ENCODE measurements at places on chromosomes 7 and 10.

DNA sequence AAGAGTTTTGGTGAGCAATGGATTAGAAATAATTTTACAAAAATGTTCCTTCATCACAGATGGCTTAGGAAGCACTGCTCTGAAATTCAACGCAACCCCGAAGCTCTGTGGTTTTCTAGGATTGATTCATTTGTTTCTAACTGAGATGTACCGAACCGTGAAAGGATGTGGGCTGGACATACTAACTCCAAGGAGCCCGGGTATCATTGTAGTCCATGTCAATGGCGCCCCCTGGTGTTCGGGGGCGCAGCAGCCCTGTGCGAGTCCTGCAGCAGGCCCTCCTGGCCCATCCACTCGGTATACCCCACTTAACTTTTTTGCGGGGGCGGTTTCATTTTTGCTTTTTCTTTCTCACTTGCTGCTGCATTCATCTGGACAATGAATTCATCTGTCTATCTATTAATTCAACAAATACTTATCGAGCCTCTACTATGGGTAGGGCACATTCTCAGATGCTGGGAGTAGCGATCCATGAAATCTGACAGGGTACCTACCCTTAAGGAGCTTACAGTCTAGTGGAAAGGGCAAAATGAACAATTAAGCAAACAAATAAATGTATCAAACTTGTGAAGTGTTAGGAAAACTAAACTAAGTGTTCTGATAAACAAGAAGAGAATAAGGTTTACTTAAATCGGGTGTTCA lies 25.2 kb upstream of the ITPRID1 start:
- DNase-seq: peak; percentile 58

DNA sequence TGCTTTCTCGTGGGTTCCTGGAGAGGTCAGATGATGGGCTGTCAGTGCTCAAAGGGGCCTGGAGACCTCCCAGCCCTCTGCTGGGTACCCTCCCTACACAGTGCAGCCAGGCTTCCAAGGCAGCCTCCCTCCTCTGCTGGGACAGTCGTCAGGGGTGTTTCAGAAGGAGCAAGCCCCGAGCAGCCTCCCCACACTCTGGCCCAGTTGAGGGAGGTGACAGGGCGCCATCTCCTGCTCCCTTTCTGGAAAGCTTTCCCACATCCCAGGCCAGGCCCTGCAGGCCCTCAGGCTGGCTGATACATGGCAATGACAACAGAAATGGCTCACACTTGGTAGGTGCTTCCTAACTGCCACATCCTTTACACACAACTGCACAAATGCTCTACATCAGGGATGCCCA lies 32.1 kb downstream of the KCNMA1 start:
- DNase-seq: no peak

- DNase-seq: no peak
Observed at GRCh38 chr7:20456701-20457100, 126.0 kb downstream of the ITGB8 start.

GRCh38 chr7:11394438-11394837 lies 420.8 kb downstream of the PHF14 start:
- no peak for DNase-seq

- DNase-seq: peak; percentile 16
Observed at GRCh38 chr7:8418629-8419245, 14.7 kb upstream of the NXPH1 start.

DNA sequence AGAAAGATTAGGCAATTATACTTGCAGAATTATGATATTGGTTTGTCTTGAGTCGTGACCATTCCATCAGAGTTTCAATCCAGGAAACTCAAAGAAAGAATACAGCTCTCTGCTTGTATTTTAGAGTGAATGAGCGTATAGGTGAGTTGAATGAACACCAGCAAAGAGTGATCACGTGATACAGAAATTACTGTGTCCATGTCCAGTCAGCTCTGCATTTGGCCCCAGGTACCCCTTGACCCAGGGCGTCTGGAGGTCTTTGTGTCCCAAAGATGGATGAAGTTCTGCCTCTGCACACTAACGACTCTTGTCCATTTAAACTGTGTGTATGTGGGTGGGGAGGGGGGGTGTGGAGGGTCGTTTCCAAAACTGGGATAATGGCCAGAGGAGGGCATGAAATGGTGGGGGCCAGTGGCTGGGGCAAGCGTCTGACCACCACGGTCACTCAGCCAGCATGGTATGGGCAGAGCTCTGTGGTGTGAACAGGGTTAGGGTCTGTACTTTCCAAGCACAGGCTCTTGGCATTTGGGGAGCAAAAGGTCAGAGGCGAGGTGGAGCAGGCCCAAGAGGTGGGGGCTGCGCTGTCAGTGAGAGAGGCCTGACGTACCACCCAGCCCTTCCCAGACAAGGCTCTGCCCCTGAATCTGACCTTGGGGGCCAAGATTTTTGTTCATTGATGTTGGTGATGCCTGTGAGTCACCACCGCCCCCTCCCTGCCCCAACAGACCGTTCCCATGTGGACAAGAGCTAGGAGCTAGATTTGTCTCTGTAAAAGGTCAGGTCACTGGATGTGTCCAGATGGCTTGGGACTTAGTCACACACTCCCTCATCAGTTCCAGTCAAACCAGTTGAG lies 1.4 kb downstream of the PTPRE start:
- no peak for DNase-seq

GRCh38 chr7:3193379-3194120 lies 107.5 kb upstream of the SDK1 start:
- DNase-seq: no peak

- DNase-seq: no peak
Observed at GRCh38 chr7:121624958-121625357, 228.8 kb upstream of the FAM3C start.

DNA sequence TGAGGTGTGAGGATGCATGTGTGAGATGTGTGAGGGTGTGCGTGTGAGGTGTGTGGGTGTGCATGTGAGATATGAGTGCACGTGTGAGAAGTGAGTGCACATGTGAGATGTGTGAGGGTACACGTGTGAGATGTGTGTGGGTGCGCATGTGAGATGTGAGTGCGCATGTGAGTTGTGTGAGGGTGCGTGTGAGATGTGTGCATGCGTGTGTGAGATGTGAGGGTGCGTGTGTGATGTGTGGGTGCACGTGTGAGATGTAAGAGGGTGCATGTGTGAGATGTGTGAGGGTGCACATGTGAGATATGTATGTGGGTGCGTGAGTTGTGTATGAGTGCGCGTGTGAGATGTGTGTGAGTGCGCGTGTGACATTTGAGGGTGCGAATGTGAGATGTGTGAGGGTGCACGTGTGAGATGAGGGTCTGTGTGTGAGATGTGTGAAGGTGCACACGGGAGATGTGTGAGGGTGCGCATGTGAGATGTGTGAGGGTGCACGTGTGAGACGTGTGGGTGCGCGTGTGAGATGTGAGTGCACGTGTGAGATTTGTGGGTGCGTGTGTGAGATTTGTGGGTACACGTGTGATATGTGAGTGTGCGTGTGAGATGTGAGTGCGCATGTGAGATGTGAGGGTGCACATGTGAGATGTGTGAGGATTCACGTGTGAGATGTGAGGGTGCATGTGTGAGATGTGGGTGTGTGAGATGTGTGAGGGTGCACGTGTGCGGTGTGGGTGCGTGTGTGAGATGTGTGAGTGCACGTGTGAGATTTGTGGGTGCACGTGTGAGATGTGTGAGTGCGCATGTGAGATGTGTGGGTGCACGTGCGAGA lies 30.5 kb downstream of the PPIF start:
- DNase-seq: no peak

- DNase-seq: no peak
Observed at GRCh38 chr7:157464971-157465886, 128.4 kb downstream of the DNAJB6 start.

- no peak for DNase-seq
Observed at GRCh38 chr7:66308411-66308810, 103.3 kb downstream of the TPST1 start.

GRCh38 chr10:112526139-112526538 lies 79.1 kb downstream of the VTI1A start:
- DNase-seq: no peak

DNA sequence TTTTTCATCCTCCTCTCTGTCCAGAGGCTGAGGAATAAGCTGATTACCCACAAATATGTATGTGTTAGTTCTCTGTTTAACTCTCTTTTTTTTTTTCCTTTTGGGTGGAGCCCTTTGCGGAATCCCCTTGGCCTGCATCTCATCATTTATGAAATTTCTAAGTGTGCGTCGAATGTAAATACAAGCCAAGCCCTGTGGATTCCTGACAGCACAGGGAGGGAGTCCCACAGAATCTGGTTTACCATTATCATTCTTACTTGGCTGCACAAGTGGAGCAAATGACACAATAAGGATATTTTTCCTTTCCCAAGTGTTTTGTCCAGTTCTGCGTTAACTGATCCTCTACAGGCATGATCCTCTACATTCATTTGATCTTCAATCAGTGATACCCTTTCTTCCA lies 11.4 kb downstream of the STK31 start:
- DNase-seq: no peak

GRCh38 chr10:55098452-55098851 lies 297.4 kb upstream of the PCDH15 start:
- DNase-seq: no peak

GRCh38 chr10:24720096-24720495 lies 3.6 kb downstream of the ARHGAP21 start:
- DNase-seq: no peak

DNA sequence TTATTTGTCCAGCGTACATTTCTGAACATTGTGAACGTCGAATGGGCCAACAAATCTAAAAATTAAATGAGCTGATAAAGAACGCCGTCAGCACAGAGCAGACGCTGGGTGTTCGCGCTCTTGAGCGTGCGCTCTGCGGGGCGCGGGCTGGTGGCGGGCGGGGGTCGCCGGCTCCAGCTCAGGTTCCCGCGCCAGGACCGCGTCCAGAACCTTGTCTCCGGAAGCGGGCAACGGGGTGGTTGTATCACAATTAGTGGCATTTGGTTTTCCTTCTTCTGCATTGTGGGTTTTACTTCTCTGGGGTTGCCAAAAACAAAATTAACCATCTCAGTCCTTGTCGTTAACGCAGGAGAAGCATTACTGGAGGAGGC lies 2.4 kb downstream of the CYP2E1 start:
- DNase-seq: no peak

GRCh38 chr10:50511492-50512213 lies 112.1 kb downstream of the SGMS1 start:
- DNase-seq: no peak

GRCh38 chr7:64874114-64874513 lies 29.0 kb upstream of the ZNF273 start:
- DNase-seq: no peak

DNA sequence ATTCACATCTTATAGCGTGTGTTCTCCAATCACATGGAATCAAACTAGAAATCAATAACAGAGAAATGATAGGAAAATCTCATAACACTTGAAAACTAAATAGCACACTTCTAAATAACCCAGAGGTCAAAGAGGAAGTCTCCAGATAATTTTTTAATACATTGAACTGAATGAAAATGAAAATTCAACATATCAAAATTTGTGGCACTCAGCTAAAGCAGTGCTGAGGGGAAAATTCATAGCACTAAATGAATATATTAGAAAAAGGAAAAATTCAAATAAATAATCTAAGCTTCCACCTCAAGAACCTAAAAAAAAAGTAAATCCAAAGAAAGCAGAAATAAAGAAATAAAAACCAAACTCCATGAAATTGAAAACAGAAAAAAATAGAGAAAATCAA lies 17.3 kb downstream of the CALML3 start:
- no peak for DNase-seq

- no peak for DNase-seq
Observed at GRCh38 chr10:124145109-124145870, 51.9 kb upstream of the CHST15 start.

DNA sequence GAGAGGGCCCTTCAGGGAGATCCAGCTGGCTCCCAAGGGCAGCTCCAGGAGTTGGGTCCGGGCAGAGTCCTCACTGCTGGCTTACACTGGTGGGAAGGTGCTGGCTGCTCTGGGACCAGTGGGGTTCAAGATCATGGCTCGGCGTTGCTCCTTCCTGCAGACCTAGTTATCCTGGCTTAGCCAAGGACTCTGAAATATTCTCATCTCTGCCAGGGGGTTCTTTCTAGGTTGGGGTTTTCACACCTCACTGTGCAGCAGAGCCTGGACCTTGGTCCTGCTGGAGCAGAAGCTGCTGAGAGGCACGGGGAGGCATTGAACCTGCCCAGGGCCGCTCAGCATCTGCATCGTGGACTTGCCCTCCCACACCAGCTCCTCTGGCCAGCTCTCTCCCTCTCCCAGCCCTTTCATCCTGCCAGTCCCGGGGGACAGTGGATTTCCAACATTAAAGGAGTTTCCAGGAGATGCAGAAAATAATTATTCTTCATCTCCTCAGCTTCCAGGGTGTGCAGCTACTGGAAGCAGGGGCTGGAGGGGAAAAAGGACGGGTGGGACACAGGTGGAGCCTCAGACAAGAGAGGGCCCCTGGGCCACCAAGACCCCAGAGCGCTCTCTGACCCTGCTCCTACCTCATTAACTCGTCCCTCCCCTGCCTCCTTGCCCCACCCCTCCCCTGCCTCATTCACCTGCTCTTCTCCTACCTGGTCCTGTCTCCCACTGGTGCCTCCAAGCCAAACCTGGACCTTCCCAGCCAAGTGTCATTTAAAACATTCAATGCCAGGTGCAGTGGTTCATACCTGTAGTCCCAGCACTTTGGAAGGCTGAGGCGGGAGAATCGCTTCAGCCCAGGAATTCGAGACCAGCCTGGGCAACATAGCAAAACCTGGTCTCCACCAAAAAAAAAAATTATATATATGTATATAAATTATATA lies 42.5 kb downstream of the JAKMIP3 start:
- no peak for DNase-seq

Data from germinal center (tissue), 1 donor.